ENCODE measurements at places on chromosomes 5 and 9.

DNA sequence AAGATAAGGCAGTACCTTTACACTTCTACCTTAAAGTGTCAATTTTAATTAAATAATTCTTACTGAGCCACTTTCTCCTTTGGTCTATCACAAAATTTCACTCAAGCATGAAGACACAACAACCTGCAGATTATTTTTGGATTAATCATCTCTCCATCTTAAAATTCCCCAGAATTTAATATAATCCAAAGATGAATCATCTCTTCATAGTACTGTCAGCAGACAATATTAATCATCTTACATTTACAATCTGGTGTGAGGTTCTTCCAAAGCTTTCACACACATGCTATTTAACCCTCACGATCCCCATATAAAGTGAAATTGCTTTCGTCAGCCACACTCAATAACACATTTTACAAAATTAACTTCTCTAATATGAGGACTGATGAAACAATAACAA, 43.0 kb downstream of the LHFPL2 start:
- DNase-seq: no peak

DNA sequence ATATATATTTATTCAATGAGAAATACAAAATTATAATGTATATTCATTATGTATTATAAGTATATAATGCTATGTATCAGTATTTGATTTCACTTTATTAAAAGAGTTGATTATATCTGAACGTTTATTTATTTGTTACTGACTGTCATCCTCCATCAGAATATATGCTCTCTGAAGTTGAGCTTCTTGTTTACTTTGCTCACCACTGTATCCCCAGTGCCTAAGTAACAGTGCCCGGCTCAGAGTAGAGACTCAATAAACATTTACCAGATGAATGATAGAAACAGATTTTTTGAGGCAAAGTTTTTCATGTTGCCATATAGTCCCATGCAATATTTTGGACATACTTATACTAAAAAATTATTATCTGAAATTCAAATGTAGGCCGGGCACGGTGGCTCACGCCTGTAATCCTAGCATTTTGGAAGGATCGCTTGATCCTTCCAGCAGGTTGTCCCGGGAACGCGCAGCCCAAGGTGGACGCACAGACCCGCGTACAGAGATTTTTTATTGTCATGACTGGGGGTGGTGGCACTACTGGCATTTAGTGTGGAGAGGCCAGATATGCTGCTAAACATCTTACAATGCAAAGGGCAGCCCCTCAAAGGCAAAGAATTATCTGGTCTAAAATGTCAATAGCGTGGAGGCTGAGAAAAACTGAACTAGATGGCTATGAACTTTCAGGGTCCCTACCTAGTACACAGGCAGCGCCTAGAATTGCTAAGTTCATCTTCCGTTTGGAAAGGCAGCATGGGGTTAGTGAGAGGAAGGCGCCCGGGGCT, 761 bp upstream of the DNAJC25 start:
- DNase-seq: peak; percentile 46

GRCh38 chr5:124665625-124666024, 80.8 kb downstream of the ZNF608 start:
- DNase-seq: no peak

- no peak for DNase-seq
Observed at GRCh38 chr9:92492781-92493401, 10.6 kb upstream of the ASPN start.

GRCh38 chr5:139574641-139575312, 13.6 kb downstream of the UBE2D2 start:
- DNase-seq: no peak

DNA sequence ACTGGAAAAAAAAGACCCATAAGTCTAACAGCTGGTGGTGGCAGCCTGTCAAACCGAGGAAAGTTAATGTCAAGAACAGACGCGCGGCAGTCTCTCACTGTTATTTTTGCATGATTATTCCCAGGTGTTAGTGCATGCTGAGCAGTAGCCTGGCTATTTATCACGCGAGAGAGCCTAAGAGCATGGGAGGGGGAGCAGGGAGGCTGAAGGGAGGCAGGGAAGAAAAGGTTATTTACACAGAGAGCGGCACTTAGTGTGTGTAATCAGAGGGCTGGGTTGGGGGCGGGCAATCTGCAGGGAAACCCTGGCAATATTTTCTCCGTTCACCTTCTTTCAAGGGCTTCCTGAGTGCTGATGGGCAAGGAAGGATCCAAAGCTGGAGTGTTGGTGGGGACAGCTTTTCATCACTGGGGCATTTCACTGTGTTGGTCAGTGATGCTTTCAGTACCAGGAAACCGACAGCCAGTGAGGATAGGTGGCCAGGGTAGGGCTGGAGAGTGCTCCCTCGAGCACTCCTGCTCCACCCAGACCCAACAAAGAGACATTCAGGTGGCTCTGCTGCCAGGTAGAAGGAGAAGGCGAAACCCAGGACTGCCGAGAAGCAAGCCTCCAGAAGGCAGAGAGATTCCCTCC, 39.6 kb downstream of the ZNF608 start:
- DNase-seq: no peak

DNA sequence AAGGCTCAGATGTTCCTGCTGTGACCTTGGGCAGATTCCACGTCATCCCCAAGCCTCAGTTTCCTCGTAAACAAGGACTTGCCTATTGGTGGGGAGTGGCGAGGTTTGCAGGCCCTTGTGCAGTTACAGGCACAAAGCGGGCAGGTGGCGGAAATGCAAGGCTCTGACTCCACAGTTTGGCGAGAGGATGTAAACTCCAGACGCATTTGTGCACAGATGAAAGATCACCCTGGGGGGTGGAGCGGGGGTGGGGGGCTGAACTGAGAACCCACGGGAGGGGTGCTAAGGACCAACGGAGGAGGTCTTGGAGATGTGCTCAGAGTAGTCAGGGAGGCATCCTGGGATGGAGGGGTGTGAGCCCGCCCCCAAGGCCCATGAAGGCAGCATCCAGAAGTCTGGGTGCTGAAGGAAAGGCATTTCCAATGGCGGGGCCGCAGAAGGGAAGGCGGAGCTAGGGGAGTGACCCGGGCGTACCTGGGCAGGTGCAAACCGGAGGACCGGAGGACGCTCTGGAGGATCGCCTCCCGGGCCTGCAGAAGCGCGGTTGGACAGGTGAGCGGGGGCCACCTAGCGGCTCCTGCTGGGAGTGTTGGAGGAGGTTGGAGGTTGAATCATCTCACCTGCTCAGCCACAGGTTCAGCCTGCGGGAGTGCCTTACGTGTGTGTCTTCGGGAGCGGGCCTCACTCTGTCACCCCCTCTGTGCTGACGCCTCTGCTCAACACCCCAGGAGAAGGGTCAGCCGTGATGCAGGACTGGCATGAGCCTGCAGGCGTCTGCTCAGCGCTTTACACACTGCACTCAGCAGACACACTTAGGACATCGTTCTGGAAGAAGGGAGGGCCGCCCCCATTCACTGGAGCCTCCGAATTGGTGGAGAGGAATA, 1.9 kb upstream of the FIBCD1 start:
- DNase-seq: peak; percentile 99

GRCh38 chr5:82156874-82157273, 121.3 kb downstream of the RPS23 start:
- DNase-seq: no peak

DNA sequence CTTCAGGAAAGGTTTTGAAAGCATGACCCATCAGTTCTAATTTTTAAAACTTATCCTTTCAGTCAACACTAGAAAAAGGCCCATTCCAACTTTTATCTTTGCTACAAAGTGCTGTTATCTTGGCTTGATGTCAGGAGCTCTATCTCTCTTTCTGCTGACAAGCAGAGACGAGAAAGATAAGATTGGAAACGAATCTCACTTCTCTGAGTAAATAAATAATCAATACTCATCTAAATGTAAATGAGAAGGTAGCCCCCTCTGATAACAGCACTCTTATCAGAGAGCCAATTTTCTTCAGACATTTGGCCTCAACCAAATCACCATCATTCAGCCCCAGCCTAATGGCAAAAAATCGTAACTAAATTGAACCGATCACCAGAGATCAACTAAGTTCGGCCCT, 191.7 kb downstream of the MAPKAP1 start:
- DNase-seq: no peak

DNA sequence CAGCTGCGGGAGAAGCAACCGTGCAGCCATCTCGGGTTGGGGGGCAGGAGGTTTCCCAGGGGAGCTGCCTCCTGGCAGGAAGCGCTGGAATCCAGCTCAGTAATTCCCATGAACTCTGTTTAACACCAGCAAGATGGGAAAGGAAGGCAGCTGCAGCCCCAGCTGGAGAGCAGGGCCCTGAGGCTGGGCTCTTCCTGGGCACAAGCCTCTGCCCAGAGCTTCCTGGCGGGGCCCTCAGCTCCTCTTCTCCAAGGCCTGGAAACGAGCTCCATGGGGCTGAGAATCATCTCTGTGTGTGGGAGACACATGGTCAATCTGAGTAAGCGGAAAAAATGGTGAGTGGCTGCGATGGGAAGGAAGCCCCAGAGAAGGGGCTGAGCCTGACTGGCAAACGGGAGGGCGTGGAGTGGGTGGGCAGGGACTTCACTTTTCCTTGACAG, 6.3 kb downstream of the MRPL36 start:
- DNase-seq: no peak

GRCh38 chr9:115978659-115979096, 174.9 kb upstream of the PAPPA start:
- no peak for DNase-seq

DNA sequence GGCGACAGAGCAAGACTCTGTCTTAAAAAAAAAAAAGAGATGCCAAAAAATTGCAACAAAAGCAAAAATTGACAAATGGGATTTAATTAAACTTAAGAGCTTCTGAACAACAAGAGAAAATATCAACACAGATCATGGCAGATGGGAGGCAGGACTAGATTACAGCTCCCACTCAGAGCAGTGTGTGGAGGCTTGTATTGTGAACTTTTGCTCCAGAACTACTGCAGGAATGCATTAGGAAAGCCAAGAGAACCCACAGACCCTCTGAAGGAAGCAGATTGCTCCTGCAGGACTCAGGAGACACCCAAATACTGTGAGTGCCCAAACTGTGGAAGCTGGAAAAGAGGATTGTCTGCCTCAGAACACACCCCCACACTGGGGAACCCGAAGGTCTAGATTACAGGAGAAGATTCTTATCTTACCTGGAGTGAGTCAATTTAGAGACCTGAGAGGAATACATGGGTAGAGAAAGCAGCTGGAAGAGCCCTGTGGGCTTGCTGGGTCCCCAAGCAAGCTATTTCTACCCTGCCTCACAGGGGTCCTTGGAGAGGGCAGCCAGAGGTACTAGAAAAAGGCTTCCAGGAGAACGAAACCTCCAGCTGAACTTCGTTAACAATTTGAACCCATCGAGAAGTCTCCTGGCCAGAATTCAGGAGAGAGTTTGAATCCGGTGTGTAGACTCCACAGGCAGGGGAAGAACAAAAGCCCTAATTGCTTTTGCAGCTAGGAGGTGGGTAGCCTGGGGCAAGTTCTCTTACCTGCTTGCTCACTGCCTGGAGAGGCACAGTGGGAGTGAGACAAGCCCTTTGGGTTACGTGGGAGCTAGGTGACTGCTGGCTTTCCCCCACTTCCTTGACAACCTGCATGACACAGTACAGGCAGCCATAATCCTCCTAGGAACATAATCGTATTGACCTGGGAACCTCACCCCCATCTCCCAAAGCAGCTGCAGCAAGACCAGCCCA, 593.4 kb upstream of the RGMB start:
- no peak for DNase-seq

- no peak for DNase-seq
Observed at GRCh38 chr5:82068723-82069122, 96.9 kb downstream of the ATG10 start.

DNA sequence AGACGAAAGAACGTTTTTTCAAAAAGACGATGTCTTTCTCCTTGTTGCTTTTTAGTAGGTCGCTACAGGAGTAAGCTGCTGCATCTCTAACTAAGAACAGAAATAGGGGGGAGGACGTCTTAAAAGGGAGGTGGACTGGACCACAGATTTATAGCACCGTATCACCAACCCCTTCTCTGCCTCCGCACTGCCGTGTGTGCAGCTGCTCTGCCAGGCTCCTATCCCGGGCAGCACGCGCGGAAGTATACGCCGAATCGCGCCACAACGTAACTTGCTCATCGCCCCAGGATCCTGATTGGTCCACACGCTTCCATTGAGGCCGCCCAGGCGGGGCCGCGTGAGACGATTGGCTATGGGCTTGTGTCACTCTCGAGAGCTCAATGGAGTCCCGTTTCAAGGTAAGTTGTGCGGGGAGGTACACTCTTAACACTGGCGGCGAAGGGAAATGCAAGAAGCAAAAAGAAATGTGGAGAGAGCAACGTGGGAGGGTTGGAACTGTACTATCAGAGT, at the start of gene ELAVL2:
TSS of gene ELAVL2 (minus strand) at position 121 of the 510 bp plus-strand sequence. CDS start 64,006 bp downstream, outside the sequence.
- DNase-seq: peak; percentile 95

- no peak for DNase-seq
Observed at GRCh38 chr5:43648499-43649124, 45.6 kb downstream of the NNT start.

DNA sequence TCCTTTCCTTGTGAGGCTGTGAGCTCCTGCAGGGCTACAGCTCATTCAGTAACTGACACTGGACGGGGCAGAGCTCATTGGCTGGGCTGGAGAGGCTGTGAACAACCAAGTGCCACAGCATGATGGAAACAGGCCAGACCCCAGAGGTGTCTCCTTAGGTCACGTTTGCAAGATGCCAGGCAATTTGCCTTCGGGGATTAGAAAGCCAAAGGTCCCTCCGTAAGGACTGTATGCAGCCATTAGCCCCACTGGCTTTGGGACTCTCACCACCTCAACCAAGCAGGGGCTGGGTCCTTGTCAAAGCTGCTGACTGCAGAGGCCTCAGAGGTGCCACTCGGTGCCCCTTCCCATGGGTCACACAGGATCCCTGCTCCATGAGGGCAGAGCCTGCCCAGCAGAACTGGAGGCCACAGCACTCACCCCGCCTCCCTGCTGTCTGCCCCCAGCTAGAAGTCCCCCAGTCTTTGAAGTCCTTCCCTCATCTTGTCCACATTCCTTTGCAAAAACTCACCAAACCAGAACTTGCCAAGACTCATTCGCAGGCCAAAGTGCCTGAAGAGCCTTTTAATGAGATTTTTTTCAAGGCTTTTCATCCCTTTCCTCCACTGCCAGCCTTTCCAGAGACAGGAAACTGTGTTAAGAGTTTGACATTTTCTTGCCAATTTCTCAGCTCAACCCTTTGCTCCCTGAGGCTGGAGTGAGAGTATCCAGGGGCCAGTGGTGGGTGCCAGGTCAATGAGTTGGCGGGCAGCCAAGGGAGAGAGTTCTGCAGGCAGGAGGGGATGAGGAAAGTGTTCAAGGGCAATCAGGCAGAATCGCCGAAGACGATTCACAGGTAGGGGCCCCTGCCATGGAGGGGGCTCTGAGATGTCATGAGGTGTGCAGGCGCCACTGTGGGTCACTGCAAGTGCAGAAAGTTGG, 39.7 kb upstream of the SLC25A51 start:
- DNase-seq: no peak

GRCh38 chr9:109975574-109976295, 195.7 kb downstream of the PALM2AKAP2 start:
- DNase-seq: no peak

All from H1 (cell line).